ENCODE measurements at places on chromosomes 3 and 15. TPM values are rescaled to one million over a fixed set of nuclear protein-coding genes. Genes with fewer than 3 reads are reported as not detected.

GRCh38 chr3:181753391-181753790, 41.7 kb downstream of the SOX2 start:
- no peak for DNase-seq

GRCh38 chr3:150022381-150023238, 51.9 kb upstream of the PFN2 start:
- no peak for DNase-seq

Gene PARP3
- total RNA-seq = 13.9 TPM

GRCh38 chr3:87581240-87581639, 304.9 kb upstream of the POU1F1 start:
- DNase-seq = no peak

DNA sequence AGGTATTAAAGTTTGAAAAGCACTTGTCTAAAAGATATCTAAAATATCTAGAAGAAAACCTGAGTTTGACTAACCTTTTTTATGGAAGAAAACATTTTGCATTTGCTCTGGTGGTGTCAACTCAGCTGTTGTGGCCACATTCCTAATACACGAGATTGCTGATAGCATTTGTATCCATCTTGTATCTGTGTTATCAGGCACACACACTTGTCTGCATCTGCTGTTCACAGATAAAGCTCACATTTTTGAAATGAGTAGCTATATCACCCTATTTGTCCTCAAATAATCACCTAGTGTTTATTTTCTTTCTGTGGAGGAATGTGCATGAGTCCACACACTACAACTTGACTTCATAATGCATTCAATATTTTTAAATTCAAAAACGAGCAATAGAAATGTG, 632.3 kb upstream of the NR2F2 start:
- no peak for DNase-seq

Gene GOLGA8J
- total RNA-seq = not detected

Gene TGM5
- total RNA-seq = 0.16 TPM
